ENCODE measurements at places on chromosomes 2 and 18.

DNA sequence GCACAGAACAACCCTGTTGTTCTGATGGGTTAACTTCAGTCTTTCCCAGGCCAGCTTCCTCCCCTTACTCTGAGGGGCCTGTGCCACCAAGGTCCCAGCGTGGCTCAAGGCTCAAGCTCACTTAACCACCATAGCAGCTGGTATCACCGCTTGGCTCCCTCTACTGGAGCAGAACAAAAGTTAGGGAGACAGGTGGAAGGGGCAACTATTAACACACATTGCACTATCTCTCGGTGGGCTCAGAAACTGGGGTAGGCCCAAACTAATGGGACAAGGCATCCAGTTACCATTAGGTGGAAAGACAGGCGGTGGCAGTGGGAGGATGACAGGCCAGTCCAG, 88.7 kb upstream of the ATL2 start:
- DNase-seq, result no peak

DNA sequence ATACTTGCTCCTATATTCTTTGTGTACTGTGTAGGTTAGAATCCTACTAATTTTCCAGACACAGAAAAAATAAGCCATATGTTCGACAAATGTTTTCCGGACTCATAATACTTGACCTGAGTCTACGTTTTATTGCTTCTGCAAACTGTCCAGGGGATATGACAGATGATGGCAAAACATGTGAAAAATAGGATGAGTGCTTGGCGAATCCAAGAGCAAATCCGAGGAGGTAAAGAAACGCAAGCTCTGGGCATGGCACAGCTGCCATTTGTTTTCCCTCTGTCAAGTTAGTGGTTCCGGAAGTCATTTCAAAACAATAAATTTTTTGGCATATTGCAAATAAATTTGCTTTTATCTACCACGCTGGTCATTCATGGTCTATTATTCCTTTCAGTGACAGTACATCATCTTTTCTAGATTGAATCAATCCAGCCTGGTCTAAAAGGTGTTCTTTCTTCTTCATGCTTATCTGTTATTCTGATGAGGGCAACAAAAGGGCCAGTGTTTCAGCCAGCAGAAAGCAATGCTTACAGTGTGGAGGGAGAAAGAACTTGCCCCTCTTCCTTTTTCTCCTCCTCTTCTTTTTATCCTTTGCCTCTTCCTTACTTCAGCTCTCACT, 476.1 kb upstream of the SOX11 start:
- DNase-seq, result no peak

- DNase-seq, result no peak
Measured at GRCh38 chr2:124834331-124834730, 809.2 kb downstream of the CNTNAP5 start.

DNA sequence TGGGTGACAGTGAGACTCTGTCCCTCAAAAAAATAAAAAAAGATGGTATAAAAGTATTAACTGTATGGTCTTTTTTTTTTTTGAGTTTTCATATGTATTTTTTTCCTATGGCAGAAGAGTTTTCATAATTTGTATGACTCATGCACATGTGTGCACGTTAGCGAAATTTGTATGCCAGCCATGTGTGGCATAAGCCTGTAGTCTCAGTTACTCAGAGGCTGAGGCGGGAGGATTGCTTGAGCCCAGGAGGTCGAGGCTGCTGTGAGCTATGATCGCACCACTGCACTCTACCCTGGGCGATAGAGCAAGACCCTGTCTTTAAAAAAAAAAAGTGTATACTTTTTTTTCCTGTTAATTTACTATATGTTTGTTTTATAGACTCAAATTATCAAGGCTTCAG, 160.8 kb downstream of the TGIF1 start:
- no peak for DNase-seq

- no peak for DNase-seq
Measured at GRCh38 chr2:151853070-151853758, 25.0 kb upstream of the ARL5A start.

GRCh38 chr2:46666044-46666679, 186.8 kb downstream of the TMEM247 start:
- DNase-seq, result no peak

- no peak for DNase-seq
Measured at GRCh38 chr2:28296243-28296642, 96.4 kb upstream of the FOSL2 start.

DNA sequence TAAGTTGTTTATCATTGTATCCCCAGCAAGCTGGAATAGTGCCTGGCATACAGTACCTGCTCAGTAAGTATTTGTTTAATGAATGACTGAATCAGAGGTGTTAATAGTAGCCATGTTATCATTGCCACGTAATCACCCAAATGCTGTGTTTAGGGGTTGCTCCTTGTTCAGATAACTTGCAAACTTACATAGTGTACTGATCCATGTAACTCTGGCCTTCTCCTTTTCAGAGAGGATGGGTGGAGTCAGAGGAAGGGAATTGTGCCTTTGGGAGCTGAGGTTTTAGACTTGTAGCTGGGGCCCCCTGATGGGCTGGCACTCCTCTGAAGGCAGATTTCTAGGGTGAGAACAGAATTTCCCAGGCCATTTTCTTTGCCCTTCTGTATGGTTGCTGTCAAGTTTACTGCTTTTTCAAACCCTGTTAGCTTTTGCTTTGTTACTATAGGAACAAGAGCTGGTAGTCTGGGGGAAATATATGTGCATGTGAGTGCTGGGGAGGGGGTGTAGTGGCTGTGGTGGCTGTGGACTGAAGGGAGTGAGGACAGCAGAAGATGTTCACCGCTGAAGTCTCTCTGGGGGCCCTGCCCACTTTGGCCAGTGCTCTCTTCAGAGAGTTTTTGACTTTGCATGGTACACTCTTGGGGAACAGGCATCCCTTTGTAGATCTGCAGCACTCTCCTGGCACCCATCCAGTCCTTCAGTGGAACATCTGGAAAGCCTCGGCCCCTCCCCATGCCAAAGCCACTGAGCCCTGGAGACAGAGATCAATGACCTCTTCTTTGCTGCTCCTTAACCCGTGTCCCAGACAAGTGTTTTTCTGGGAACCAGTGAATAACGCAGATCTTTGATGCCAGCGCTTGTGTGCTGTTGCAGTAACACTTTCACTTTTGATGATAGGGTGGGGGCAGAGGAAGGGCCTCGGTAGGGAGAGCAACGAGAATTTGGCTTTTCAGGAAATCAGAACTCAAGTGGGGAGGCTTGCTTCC, 209.0 kb downstream of the PRKCE start:
- DNase-seq, result no peak

DNA sequence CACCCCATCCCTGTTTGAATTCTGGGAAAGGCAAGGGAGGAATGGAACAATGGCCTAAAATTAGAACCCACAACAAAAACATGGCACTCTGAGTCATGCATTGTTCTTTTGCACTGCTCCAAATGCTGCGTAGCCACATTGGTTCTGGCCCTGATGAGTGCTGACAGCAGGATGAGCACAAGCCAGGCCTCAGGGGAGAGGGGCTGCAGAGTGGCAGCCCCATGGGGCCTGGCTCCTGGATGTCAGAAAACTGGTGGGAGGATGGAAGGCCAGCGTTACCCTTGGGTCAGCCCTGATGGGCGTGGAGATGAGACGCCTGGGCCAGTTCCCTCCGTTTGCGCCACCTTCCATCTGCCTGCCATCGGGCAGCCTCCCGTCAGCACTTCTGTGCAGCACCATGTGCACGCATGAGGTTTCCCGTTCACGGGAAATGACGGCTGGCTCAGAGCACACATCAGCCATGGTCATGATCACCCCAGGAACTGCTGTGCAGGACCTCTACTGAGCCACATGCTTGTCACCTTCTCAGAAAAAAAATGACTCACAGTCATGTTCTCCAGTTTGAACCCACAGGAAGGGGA, 65.6 kb downstream of the CYP26B1 start:
- no peak for DNase-seq

GRCh38 chr18:79397830-79398761, 2.4 kb downstream of the NFATC1 start:
- DNase-seq, result no peak
